Stimulated activated CD4-positive, alpha-beta T cell treated with anti-CD3 and anti-CD28 coated beads, Interleukin-2, amount 100 ng/mL, for 24 hours (primary cell): ENCODE measurements at places on chromosomes 6 and 20.

DNA sequence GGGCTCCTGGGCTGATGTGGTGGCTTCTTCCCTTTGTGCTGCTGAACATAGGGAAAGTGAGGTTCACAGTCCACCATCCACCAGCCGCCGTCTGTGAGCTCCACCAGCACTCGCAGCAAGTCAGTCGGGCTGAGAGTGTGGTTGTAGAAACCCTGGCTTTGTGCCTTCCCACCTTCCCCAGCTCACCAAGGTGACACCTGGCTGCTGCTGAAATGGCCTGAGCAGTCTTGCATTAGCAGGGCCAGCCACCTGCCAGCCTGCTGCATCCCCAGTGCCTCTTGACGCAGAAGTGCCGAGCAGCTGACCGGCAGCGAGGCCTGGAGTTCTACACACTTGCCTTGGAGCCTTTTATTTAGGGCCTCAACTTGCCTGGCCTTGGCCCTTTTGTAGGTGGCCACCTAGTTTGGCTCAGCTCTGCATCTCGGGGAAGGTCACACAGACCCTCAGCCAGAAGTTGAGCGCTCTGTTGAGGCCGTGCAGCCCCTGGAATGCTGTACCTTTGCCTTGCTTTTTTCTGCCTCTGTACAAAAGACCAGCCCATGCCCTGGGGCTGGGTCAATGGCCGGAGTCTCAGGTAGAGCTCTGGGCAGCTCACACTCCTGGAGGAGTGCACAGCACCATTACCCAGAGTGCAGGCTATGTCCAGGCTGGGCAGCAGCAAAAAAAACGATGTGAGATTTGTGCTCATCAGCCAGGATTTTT is 76.5 kb downstream of the PTPN1 start:
- no peak for DNase-seq

DNA sequence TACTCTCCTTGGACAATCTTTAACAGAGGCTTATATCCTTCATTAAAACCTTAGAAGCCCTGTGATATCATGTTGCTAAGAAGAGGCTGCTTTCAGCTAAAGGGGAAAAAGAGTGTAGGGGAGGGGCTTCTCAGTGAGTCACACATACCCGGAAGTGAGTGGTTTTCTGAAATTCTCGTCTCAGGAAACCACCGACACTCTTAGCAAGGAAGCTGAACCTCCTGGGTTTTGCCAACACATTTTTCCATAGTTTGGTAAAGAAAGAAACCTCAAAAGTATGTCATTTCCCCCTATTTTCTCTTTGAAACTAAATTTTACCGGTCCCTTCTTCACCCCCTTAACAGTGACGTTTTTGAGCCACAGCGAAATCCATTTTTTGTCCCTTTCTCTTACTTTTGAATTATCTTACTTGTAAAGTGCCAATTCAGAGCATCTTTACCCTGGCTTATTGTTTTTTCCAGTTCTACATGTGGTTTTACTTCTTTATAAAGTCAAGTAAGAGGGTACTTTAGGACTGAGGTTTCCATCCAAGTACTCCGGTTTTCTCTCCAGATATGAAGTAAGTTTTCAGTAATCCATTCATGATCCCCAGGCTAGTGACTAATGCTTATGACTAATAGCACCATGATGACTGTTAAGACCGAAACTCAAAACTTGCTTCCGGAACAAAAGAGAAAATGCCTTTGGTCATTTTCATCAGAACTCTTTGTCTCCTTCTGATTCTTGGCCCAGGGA is 219.3 kb downstream of the ARHGAP18 start:
- peak; percentile 66 for DNase-seq

DNA sequence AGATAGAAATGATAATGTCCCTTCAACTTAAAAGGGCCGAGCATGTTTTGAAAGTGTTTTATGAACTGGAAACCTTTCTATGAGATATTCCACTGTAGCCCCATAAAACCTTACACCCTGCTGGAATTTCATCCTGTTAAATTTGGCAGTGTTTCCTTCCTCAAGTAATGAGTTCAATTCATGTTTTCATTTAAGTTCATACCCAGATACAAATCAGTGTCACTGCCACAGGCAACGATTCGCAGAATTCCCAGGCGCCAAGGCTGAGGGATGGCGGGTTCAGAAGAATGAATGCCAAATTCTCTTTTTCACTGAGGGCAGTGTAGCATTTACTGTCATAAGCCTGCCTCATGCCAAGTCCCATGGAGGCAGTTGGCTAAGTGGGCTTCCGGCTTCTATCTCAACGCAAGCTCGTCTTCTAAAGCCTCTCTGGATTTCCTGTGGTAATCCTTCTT is 511.8 kb upstream of the ID4 start:
- no peak for DNase-seq

DNA sequence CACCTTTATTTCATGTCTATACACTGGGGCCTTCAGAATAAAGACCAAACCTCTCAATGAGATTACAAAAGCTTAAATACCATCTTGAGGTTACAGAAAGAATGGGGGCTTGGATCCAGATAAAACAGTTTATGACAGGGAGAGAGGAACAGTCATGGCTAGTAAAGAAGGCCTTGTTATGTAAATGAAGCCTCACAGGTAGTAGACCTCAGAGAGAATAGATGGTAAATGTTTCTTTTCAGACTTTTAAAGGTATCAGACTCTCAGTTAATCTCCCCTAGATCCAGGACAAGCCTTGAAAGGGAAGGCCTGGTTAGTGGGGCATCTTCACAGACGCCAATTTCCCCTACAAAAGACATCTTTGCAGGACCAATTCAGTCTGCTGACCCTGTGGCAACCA is 1325.6 kb downstream of the HACE1 start:
- no peak for DNase-seq

DNA sequence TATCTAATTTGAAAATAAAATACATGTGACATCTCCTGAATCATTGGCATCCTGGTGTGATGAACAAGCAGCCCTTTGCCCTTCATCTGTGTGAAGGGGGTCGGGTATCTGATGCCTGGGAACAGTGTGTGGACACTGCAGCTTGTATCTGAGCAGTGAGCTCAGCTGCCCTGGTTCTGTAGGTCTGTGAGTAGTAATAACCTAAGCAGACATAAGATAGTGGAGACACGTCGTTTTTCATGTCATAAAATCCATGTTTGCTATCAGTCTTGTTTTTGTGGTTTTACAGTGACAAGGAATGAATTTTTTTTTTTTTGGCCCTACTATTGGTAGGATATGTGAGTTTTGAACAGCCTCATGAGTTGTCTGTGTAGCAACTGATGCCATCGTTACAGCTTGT is 133.0 kb downstream of the JARID2 start:
- DNase-seq, result no peak
